Fibroblast of lung (primary cell): ENCODE measurements at places on chromosomes 6 and 20. TPM values are rescaled to one million over a fixed set of nuclear protein-coding genes. Genes with fewer than 3 reads are reported as not detected.

Gene FAM83C
- total RNA-seq, result not detected in 2 replicates

Gene SPEF1
- total RNA-seq, result under 0.01 and 0.17 TPM in 2 replicates

Gene OSBPL2
- 23.6 and 27.9 TPM in 2 replicates for total RNA-seq

Gene CLIC5
- not detected in 2 replicates for total RNA-seq

Gene PRDM13
- total RNA-seq, result not detected in 2 replicates

Gene OR2J3
- not detected in 2 replicates for total RNA-seq

Gene RBM12
- 29.9 and 31.8 TPM in 2 replicates for total RNA-seq

Gene ASIP
- not detected in 2 replicates for total RNA-seq

Gene SLC35D3
- not detected in 2 replicates for total RNA-seq

Gene RIPPLY2
- 0.51 TPM in 1 of 2 replicates, not detected in the other for total RNA-seq

Gene GMPR
- total RNA-seq, result 7.2 and 13.2 TPM in 2 replicates

Gene MYBL2
- 0.26 and 1.2 TPM in 2 replicates for total RNA-seq

Gene TREM1
- 0.26 TPM in 1 of 2 replicates, not detected in the other for total RNA-seq

Gene PNLDC1
- not detected in 2 replicates for total RNA-seq

Gene ARID1B
- 29.3 and 41.9 TPM in 2 replicates for total RNA-seq

Gene RNF146
- total RNA-seq, result 59.9 and 61.9 TPM in 2 replicates

Gene MCHR2
- total RNA-seq, result not detected in 2 replicates

Gene RSPO3
- 12.4 and 15.4 TPM in 2 replicates for total RNA-seq

Gene GRIK2
- total RNA-seq, result under 0.01 and 0.33 TPM in 2 replicates

Gene BPI
- not detected in 2 replicates for total RNA-seq

Gene MYLK2
- under 0.01 TPM in 1 of 2 replicates, not detected in the other for total RNA-seq

Gene RAB44
- under 0.01 TPM in 2 replicates for total RNA-seq

Gene MSH5
- total RNA-seq, result 2.3 and 4.3 TPM in 2 replicates

Gene HLA-G
- total RNA-seq, result not detected in 2 replicates

Gene WFDC10B
- not detected in 2 replicates for total RNA-seq

Gene SLC18B1
- 7.2 and 8.1 TPM in 2 replicates for total RNA-seq

Gene MYB
- total RNA-seq, result under 0.01 TPM in 1 of 2 replicates, not detected in the other

Gene HLA-DRB1
- under 0.01 and 0.26 TPM in 2 replicates for total RNA-seq

Gene SAMD3
- 2.8 and 4.9 TPM in 2 replicates for total RNA-seq

Gene CST2
- total RNA-seq, result not detected in 2 replicates

Gene CYP21A2
- total RNA-seq, result not detected in 2 replicates

Gene PDE7B
- total RNA-seq, result 21.5 and 22.1 TPM in 2 replicates

Gene FAM83D
- 15.2 and 21.3 TPM in 2 replicates for total RNA-seq

Gene FOXC1
- 0.66 and 0.77 TPM in 2 replicates for total RNA-seq

Gene SLC2A10
- 42.1 and 47.2 TPM in 2 replicates for total RNA-seq
